ENCODE measurements at places on chromosomes 12 and 14.
A peak's percentile ranks its signal among the peaks of the same experiment; 100 is the strongest.

GRCh38 chr14:39374851-39375250, 57.4 kb downstream of the FBXO33 start:
- DNase-seq, result no peak

DNA sequence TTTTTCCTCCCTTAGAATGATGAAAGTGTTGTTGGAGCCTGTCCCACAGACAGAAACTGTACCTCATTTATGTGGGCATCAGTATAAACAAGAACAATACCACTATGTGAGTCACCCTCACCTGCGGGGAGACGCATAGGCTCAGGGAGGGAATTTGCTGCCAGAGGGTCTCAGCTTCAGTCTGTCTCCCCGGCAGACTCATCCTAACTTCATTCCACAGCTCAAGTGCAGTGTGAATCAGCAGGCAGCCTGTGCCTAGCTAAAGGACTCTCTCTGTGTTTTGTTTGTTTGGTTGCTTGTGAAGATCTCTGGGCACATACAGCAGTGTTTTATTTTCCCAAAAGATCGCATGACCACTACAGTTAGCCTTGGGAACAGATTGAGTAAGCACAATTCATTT, 98.9 kb downstream of the PRKCH start:
- DNase-seq, result peak; percentile 13

GRCh38 chr12:123040106-123040505, 59.6 kb downstream of the ARL6IP4 start:
- DNase-seq, result no peak

DNA sequence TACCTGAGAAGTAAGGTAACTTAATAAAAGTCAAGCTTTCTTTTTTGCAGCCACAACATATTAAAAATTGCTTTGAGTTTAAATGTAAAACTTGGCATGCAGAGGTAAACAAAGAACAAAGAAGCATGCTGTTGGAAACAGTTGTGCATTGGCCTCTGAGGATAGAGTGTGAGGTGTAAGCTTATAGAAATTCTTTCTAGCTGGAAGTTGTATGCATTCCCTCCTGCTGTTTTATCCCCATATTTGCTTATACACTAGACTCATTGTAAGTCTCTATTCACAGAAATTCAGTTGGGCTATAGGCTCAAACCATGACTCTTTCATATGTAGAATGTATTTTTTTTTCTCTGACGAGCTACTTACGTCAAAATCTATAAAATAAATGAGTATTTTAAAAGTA, 316.3 kb downstream of the SLC6A15 start:
- no peak for DNase-seq

GRCh38 chr14:33979613-33980276, 28.9 kb upstream of the EGLN3 start:
- no peak for DNase-seq

DNA sequence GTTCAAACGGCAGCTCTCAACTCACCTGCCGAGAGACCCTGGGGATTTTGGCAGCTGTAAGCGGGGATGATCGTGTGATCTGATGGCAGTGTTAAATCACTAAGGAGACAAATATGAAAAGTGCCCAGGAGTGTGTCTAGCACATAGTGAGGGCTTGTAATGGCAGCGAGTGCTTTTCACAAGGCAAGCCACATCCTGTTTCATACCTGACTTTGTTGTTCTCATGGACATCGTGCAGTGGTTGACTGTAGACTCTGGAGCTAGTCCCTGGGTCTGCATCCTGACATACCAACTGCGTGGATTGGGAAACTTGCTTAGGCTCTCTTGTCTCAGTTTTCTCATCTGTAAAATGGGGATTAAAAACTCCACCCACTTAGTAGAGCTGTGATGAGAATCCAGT, 148.5 kb downstream of the VRK1 start:
- no peak for DNase-seq

DNA sequence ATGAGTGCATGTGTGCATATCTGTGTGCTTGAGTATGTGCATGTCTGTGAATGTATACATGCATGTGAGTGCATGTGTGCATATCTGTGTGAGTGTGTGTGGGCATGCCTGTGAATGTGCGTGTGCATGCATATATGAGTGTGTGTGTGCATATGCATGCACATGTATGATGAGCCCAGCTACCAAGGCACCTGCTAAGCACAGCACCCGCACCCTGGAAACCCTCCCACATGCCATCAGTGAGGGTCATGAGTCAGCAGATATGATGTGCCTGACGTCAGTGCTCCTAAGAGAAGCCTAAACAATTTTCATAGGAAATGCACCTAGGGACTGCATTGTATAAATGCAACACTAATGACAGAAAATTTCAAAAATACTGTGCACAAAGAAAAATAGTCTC, 151.1 kb downstream of the KIF26A start:
- DNase-seq, result no peak

- DNase-seq, result peak; percentile 16
Observed at GRCh38 chr12:92827836-92828431, 101.2 kb downstream of the EEA1 start.

DNA sequence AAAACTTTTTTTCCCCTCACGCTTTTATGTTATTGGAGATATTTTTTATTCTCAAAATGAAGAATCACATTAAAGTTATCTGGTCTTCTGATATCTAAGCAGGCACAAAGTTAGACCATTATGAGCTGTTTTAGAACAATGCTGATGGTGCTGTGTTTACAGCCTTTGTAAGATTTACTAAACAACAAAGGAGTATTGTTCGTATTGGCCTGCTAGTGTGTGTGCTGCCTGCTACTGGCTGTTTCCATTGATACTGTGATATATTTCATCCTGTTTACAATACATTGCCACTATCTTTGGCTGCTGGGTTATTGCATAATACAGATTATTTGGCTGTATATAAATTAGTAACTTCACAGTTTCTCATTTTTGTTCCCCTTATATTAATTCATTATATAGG, 220.8 kb downstream of the ITPR2 start:
- DNase-seq, result no peak

DNA sequence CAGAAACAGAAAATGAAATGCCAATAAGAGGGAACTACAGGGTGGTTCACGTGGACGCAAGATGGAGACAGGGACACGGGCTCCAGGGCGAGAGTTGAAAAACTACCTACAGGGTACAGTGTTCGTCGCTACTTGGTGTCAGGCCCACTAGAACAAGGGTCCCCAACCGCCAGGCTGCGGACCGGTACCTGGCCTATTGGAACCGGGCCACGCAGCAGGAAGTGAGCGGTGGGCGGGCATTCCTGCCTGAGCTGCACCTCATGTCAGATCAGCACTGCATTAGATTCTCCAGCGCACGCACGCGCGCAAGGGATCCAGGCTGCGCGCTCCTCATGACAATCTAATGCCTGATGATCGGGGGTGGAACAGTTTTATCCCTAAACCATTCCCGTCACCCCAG, 14.8 kb downstream of the INF2 start:
- no peak for DNase-seq

- DNase-seq, result no peak
Observed at GRCh38 chr12:49801141-49802063, 26.8 kb downstream of the NCKAP5L start.

DNA sequence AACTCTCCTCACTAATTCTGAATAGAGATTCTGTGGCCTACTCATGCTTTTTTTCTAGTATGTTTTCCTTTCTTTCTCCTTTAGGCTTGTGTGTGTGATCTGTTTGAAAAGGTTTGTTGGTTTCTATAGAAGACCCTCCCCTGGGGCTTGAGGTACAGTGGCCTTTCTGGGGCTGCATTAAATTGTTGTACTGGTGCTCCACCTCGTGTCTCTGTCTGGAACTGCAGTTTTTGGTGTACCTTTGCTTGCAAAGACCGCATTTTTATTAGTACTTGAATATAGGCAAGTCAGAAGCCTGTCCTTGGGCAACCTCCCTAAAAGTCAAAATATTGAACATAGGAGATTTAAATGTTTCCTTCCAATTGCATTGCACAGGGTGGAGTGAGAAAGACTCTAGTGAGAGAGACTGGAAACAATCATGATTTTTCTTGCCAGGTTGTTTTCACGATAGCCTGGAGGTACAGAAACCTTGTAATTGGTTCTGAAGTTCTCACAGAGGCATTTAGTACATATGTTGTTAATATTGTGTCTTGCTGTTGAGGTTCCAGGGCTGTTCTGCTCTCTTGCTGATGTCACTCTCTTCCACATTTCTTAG, 39.0 kb downstream of the SLCO1B1 start:
- no peak for DNase-seq

GRCh38 chr14:60304509-60304908, 55.5 kb downstream of the PPM1A start:
- no peak for DNase-seq

DNA sequence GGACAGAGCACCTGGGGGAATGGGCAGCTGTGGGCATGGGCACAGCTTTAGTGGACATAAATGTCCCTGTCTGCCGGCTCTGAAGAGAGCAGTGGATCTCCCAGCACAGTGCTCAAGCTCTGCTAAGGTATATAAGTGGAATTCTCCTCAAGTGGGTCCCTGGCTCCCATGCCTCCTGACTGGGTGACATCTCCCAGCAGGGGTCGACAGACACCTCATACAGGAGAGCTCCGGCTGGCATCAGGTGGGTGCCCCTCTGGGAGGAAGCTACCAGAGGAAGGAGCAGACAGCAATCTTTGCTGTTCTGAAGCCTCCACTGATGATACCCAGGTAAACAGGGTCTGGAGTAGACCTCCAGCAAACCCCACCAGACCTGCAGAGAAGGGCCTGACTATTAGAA, 25.0 kb upstream of the NUAK1 start:
- no peak for DNase-seq

- DNase-seq, result no peak
Observed at GRCh38 chr12:33323823-33324222, 115.8 kb downstream of the SYT10 start.

- DNase-seq, result no peak
Observed at GRCh38 chr12:120674097-120674636, 12.8 kb upstream of the MLEC start.

GRCh38 chr14:93430315-93431035, at the start of gene UNC79:
TSS of gene UNC79 (plus strand) at chr14:93430939. CDS start at chr14:93431030, 91 bp downstream.
- DNase-seq, result no peak

- DNase-seq, result no peak
Observed at GRCh38 chr14:67620217-67620785, 581 bp downstream of the ARG2 start.

GRCh38 chr12:61018571-61018970, 1241.6 kb upstream of the USP15 start:
- DNase-seq, result no peak

DNA sequence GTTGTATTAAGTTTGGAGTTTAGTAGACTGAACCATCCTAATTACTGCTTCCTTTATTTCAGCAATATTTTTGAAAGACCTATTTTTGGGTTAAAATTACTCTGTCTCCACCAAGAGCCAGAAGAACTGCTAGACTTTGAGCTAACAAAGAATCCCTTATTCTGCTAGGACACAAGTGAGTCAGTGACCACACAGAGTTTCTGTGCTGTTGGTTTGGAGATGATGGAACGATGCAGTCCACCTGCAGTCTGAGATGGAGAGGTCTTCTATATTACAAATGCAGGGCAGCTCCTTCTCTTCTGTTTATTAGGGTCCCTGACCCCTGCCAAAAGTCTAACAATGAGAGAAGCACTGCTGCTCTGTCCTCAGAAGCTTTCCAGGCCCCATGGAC, 6.7 kb upstream of the STXBP6 start:
- DNase-seq, result no peak

DNA sequence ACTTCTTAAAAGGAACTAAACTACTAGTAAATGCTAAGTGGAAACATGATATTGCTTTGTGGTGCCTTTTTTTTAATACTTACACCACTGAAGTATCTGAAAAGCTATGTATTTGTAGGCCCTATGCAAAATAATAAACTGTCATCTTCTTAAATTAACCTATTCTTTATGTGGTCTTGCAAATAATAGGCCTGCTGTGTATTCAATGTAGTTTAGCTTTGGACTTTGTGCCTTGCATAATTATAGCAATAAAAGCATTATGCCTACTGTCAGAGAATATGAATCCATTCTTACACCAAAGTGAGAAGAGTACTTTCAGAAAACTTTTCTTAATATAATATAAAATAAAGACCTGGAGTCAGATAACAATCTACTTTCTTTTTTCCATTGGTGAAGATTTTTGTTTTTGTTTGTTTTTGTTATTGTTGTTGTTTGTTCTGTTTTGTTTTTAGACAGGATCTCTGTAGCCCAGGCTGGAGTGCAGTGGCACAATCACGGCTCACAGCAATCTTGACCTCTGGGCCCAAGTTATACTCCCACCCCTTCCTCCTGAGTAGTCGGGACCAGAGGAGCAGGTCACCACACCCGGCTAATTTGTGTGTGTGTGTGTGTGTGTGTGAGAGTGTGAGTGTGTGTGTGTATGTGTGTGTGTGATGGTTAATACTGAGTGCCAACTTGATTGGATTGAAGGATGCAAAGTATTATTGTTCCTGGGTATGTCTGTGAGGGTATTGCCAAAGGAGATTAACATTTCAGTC, 213.8 kb downstream of the SLC6A15 start:
- no peak for DNase-seq

- no peak for DNase-seq
Observed at GRCh38 chr12:47997321-47997720, 7.0 kb downstream of the COL2A1 start.

DNA sequence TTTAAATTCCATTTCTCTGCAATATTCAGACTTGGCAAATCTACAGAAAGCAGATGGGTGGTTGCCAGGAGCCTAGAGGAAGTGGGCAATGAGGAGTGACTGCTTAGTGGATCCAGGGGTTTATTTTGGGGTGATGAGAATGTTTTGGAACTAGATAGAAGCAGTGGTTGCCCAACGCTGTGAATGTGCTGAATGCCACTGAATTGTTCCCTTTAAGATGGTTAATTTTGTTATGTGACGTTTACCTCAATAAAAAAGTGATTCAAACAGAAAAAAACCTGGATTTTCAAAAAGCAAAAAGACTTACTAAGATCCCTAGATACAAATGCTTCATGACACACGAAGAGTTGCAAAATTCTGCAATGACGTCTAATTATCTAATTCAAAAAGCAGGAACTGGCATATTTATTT, 34.2 kb downstream of the DAO start:
- DNase-seq, result no peak

DNA sequence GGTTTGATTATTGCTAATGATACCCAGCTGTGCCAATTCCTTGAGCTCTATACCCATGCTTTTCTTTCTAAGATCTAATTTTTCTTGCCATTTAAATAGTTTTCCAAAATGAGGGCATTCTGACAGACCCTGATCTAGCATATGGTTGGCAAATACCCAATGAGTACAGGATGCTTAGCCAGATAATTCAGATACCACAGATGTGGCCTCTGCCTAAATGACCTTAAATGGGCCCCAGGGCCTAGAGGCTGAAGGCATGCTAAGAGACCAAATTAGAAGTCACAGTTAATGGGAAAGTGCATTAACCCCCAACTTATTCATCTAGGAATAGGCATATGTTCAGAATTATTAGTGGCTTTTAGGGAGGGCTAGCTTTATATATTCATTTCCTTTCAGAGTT, 122.3 kb upstream of the CNOT2 start:
- no peak for DNase-seq

DNA sequence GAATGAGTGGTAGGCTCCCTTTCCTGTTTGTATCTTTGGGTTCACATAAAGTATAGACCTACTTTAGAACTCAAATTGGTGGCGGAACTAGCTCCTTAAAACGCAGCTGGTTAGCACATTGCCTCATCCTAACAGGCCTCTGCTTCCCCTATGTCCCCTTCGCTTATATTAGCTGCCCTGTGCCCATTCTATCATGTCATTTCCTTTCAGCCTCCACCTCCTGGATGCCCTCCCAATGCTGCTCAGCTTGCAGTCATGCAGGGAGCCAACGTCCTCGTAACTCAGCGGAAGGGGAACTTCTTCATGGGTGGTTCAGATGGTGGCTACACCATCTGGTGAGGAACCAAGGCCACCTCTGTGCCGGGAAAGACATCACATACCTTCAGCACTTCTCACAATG, 3.5 kb downstream of the DAZAP2 start:
- no peak for DNase-seq
